ENCODE measurements at places on chromosomes 5 and 9.

DNA sequence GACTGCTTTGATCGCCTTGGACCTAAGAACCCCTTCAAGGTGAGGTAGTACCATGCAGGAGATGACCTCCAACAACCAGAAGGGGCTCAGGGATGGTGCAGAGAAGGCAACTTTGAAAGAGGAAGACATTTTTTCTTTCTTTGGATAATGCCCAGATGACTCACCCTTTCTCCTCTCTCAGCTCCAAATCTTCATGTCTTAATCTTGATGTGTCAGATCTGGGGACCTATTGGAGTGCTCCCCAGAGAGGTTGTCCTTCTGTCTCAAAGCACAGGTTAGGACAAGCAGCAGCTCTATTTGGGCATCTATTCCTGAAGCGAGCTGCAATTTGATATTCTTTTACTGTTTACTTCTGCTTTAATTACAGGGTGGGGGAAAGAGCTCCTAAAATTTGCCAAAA, 229.9 kb upstream of the MAP3K1 start:
- DNase-seq: no peak

GRCh38 chr5:135821802-135822201, 12.7 kb upstream of the SLC25A48 start:
- DNase-seq: no peak

DNA sequence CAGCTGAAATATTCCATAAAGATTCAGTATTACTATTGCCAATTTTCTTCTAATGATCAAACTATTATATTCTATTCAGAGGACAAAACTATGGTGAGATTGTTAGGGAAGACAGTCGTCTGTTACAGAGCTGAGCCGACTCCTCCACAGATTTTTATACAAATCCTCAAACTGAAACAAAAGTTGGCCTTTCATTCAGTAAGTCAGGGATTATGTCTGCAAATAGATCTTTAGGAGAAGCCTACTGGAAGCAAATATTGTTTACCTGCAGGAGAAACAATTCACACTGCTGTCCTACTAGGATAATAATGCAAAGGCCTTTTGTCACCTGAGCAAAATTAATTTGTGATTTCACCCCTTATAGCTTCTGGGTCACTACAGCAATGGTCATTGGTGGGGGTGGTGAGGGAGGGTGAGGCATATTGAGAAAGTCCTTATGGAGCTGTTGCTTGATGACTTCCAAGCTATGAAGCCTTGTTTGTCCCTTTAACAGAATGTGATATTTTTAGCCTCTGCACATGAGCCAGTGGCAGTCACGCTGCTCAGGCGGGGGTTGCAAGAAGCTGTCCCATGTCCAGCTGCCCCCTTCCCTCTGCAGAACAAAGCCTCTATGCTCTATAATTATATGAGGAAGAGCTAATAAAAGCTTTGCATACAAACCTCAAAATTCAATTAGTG, 200.5 kb upstream of the KLF9 start:
- DNase-seq: no peak

- no peak for DNase-seq
Measured at GRCh38 chr5:143449772-143450171, 46.3 kb upstream of the NR3C1 start.

DNA sequence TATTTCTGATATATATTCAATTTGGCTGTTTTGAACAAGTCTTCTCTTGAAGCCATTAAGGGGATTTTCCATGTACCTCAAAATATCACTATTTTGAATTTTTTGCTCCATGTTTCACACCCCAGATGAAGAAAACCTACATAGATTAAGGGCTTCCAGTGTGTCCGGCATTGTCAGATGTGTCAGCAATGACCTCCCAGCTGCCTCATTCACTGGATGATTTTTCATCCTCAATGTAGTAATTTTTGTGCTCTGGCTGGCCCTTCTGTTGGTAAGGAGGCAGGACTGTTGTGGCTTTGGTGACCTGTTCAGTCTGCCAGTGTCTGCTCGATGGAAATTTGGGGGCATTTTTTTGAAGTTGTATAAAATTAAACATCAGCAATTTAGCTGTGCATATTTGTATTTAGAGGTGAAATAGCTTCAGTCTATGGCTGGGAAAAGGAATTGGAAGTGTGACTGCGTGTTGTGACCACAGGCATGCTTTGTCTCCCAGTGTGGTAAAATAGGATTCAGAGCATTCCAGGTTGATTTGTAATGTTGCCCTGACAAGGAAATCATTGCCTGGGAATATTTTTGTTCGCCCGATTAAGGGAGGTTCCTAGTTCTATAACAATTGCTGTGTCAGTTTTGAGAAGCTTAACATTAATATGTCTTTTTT, 312.4 kb downstream of the ARHGEF28 start:
- no peak for DNase-seq

GRCh38 chr9:87554976-87555375, 57.3 kb downstream of the DAPK1 start:
- no peak for DNase-seq

DNA sequence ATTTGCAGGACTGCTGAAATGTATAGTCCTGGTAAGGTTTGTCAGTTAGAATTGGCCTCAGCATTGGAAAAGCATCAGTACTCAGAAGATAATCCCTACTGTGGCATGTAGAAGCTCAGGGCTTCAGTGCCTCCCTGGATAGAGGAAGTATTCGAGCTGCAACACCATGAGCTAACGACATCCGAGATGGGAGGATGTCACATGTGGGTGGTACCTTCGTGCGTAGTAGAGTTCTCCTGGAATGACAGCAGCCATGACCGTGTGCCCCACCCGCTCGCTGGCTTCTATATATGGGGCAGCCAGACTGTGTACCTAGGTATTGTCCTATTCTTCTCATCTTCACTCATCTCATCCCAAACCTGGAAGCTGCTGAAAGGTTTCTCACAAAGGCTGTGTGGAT, 345.8 kb upstream of the KLF9 start:
- DNase-seq: no peak

GRCh38 chr9:88179062-88179521, 40.8 kb upstream of the SPATA31C2 start:
- DNase-seq: no peak

DNA sequence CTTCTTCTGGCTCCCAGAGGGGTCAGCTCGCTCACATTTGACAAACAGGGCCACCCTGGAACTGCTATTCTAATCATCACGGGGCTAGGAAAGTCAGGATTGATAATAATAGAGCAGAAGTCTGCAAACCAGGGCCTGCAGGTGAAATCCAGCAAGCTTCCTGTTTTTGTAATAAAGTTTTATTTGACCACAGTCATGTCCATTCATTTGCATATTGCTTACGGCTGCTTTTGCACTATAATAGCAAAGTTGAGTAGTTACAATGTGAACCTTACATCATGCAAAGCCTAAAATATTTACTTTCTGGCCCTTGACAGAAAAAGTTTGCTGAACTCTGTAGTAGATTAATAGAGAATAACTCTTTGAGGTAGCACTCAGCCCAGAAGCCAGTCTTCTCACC, 63.2 kb upstream of the CTXN3 start:
- DNase-seq: no peak

DNA sequence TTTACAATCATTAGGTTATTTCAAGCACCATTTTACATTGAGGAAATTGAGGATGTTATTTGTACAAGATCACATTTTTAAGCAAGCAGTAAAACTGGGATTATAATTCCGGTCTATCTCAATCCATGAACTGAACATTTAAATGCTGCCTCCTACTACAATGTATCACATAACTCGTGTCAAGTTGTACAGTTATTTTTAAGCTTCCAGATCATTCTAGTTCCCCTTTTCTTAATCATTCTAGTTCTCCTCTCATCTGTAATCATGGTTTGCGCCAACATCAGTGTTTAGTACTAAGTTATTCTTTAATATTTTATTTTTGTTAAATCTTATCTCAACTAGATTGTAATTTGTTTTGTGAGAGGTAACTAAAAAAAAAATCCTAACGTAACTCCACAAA, 2.4 kb upstream of the UHRF2 start:
- DNase-seq: no peak

GRCh38 chr9:84169240-84169639, 171.3 kb downstream of the SLC28A3 start:
- no peak for DNase-seq

DNA sequence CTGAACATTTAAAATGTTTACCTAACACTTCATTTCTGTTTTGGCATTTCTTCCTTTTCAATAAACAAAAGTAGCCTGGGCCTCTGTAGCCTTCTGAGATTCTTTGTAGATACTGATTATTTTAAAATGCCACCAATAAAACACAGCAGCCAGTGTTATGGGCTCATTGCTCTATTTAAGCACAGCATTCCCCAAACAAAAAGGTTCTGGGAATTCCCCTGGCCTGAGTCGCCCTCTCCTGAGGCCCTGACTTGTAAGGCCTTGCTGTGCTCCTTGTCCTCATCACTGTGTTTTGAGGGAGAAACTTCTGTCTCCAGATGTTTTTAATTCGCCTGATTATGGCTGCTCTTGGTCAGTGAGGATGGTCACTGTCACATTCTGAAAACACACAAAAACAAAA, 33.0 kb upstream of the CTXN3 start:
- no peak for DNase-seq

GRCh38 chr9:76701441-76702039, 62.7 kb upstream of the PCA3 start:
- no peak for DNase-seq

GRCh38 chr9:125461636-125462190, 200.1 kb downstream of the GAPVD1 start:
- DNase-seq: no peak

GRCh38 chr9:19410594-19410993, 1.8 kb downstream of the ACER2 start:
- DNase-seq: no peak

DNA sequence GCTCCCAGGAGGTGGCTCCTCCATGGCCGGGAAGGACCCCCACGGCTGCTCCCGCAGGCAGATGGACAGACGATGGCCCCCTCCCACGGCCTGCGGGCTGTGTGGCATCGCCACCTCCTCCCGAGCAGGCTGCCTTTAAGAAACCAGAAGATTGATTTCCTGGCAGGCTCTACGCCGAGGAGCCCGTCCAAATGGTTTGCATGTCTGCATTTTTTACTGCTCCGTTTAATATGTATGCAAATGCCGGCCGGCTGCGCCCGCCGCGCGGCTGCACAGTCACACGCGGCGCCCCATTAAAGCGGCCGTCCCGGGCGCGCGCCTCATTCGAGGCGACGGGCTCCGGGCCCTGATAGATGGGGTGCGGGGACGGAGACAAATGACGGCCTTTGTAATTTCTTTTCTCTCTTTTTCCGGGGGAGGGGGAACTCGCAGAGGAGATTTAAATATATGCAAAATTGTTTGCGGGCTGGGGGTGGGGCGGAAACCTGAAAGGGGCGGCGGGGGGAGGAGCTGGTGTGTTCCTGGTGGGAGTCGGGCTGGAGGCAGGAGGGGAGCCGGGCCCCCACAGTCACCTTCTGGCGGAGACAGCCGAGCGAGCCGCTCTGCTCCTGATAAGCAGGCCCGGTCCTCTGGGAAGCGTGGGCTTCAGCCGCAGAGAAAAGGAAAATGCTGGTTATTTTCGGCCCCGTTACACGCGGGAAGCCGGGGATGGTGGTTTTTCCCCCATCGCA, 158.7 kb upstream of the IER5L start:
- DNase-seq: no peak

DNA sequence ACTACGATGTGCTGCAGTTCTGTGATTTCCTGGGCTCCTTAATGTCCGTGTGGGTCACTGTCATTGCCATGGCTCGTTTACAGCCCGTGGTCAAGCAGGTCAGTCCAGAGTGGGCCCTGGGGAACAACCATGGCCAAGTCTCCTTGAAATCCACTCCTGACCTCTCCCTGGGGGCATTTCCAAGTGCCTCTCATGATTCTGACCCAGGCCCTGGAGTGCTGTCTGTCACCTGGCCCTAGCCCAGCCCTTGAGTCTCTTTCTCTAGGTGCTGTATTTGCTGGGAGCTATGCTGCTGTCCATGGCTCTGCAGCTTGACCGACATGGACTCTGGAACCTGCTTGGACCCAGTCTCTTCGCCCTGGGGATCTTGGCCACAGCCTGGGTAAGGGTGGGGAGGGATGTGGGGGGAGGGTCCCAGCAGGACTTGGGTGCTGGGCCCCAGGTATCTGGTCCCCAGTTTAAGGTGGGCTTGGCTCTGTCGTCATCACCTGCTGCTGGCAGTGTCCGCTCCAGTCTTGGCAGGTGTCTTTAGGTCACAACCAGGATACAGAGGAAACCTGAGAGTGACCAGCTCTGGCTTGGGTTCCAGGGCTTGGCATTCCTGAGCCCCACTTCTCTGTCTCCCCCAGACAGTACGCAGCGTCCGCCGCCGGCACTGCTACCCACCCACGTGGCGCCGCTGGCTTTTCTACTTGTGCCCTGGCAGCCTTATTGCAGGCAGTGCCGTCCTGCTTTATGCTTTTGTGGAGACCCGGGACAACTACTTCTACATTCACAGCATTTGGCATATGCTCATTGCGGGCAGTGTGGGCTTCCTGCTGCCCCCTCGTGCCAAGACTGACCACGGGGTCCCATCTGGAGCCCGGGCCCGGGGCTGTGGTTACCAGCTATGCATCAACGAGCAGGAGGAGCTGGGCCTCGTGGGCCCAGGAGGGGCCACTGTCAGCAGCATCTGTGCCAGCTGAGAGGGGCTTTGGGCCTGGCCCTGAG, 17.0 kb downstream of the OR13J1 start:
- no peak for DNase-seq

DNA sequence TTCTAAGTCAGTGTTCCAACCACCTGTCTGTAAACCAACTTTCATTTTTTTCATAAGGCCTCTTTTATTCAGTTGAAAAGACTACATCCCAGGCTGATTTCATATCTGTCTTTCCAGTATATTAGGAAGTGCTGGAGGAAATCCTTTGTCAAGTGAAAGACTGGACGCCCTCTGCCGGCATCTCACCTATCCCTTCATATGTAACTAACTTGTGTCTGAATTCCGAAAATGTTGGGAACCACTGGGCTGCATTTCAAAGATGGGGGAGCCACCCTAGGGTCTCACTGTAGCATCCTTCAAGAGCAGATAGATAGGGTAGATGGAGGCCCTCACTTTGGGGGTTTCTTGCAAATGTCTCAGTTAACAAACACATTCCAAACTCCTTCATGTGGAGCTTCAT, 569.8 kb downstream of the CTNND2 start:
- no peak for DNase-seq

Measured in NCI-H2081 (cell line).